Stomach (tissue), 19 donors: ENCODE measurements at places on chromosomes 1 and 21.

- peak; percentile 74 for DNase-seq
These were observed 28.5 kb downstream of the CNIH3 start for GRCh38 chr1:224644553-224645154.

GRCh38 chr1:190479050-190479397 is 1.4 kb upstream of the BRINP3 start:
- no peak for DNase-seq

DNA sequence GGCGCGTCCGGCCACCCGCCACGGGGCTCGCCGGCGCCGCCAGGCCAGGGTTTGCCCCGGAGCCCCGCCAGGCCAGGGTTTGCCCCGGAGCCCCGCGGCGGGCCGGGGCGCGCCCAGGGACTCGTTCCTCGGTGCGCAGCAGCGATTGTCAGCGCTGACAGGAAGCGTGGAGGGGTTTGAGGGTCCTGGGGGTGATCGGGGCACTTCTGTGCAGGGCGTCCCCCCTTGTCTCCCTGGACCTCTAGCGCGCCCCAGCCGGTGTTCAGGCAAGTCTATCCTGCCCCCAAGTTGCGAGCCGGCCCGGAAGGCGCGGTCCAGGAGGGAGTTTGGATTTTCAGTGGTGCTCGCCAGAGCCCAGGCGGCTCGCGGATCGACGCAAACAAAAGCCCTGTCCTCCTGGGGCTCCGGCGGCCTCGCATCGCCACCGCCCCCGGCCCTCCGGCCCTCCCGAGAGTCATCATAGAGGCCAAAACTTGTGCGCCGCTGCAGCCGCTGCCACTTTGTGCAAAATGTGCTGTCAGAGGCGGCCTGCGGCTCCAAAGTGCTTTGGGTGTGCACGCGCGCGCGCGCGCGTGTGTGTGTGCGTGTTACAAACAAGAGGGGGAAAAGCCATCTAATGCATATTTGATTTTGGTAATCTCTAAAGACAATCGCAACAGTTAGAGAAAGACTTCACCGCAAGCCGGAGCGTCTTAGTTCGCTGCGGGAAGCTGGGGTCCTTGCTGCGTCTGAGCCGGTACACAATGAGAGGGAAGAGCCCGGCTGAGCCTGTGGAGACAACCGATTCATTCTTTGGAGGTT is 1.0 kb downstream of the ROR1 start:
- DNase-seq = peak; percentile 46

DNA sequence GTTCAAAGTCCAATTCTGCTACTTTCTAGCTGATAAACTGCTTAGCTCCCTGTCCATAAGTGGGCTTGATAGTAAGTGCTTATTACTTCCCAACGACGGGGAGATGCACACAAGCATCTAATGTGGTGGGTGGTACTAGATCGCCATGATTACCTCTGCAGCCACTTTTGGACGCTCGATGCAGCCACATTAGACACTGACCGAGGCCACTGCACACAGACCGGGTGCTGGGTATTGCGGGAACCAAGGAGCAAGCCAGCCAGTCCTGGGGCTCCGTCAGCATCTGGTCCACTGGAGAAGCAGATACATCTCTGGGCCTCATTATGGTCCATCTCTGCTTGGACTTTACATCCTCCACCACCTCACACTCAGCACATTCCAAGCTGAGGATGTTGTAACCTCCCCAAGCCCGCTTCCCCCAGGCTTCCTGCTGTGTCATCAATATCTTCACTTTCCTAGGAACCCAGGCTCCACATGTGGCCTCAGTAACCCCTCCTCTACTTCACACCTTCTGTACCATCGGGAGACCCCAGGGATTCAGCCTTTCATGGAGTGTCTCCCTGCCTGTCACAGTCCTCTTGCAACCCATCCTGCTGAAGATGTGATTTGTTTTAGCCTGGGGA is 48.2 kb downstream of the RHOU start:
- no peak for DNase-seq

DNA sequence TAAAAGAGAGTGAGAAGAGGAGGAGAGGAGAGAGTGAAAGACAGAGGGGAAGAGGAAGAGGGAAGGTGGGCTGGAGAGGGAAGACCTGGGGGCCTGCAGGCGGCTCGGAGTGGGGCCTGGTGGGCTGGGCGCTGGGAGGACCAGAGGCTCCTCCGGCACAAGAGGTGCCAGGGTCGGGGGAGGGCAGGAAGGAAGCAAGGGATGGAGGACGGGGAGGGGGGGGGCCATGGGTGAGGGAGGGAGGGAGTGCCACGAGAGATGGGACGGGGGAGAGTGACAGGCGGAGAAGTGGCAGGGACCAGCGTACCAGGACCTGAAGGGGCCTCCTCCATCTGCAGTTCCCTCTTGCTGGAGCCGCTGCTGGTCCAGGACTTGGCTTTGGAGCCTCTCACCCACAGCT is 87.7 kb downstream of the CASZ1 start:
- no peak for DNase-seq
